ENCODE measurements at places on chromosomes 12 and 14. TPM values are rescaled to one million over a fixed set of nuclear protein-coding genes. Genes with fewer than 3 reads are reported as not detected.
A peak's percentile ranks its signal among the peaks of the same experiment; 100 is the strongest.

Gene PTPRQ
- polyA plus RNA-seq = 0.99 TPM

GRCh38 chr12:95730457-95730856 is 60.1 kb downstream of the NTN4 start:
- no peak for DNase-seq

DNA sequence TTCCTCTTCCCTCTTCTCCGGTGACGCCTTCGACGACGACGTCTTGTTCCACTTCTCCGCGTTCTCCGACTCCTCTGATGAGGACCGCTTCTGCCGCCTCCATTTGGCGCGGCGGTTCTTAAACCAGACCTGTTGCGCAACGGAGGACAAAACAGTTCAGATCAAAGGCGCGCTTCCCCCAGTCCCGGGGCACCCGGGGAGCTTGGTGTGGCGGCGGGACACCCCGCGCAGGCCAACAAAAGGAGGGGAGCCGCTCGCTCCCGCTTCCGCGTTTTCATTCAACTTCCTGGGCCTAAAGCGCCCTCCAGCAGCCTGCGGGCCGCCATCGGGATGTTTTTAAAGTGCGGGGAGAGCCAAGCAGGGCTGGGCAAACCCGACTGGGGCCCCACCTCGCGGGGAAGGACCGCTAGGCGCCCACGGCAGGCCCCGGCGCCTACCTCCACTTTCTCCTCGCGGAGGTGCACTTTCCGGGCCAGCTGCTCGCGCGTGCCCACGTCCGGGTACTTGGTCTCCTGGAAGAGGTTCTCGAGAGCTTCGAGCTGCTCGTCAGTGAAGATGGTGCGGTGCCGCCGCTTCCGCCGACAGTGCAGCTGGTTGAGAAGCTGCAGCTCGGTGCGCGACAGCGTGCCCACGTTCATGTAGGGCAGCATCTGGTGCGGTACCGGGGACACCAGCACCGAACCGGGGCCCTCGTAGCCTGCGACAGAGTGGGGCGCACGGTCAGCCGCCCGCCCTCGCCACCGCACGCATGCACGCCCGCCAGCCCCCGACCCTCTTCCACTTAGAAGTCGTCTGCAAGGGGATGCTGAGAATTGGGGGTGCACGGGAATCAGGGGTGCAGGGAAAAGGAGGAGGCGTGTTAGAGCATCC is 1.2 kb downstream of the GSC start:
- DNase-seq = no peak

DNA sequence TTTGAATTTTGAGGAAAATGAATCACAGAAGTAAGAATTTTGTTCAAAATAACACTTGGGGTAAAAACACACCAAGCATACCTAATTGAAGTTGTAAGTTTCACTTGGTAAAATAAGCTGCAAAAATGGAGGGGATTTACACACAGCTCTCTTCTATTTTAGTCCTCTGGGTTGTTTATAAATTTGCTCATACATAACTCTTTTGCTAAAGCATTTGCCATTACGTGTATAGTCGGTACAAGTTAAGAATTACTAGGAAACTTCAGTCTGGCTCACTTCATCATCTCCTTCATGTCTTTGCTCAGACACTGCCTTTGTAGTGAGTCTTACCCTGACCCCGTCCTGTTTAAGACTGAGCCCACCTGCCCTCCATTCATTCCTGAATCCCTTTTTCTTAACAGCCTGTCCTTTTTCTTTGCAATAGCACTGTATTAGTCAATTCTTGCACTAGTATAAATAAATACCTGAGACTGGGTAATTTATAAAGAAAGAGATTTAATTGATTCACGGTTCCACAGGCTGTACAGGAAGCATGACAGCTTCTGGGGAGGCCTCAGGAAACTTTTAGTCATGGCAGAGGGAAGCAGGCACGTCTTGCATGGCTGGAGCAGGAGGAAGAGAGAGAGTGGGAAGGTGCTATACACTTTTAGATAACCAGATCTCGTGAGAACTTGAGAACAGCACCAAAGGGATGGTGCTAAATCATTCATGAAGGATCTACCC is 451.1 kb downstream of the PCNX1 start:
- no peak for DNase-seq

DNA sequence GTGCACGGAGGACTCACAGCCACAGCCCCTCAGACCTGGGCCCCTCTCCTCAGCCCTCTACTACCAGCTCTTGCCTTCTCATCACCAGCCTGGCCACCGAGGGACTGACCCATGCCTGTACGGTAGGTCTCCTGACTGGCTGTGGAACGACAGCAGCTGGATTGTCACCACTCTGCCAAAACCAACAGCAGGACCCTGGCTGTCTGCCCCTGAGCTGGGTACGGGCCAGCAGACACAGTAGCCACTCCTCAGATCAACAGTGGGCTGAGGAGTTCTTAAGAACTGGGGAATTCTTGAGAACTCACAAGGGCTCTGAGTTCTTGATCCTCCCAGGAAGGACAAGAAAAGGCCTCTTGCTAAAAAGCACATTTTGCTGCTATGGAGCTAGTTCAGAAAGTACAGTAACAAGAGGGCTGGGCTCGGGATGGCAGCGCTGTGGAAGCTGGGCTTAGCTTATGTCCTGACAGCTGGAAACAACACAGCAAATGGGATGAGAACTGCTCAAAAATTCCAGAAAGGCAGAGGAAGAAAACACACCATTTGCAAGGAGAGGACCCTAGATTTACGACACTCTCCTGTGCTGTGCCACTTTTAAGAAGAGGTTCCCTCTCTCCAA is 176.4 kb downstream of the ANO2 start:
- DNase-seq = peak; percentile 31

Gene TNFAIP2
- polyA plus RNA-seq = 66.2 TPM

GRCh38 chr14:73888971-73889370 is 2.3 kb downstream of the ZNF410 start:
- DNase-seq = no peak

Gene A2M
- polyA plus RNA-seq = 239 TPM

GRCh38 chr12:1318327-1319031 is 275.9 kb downstream of the FBXL14 start:
- peak; percentile 72 for DNase-seq

GRCh38 chr12:26233631-26234030 is 38.3 kb downstream of the SSPN start:
- DNase-seq = peak; percentile 65

DNA sequence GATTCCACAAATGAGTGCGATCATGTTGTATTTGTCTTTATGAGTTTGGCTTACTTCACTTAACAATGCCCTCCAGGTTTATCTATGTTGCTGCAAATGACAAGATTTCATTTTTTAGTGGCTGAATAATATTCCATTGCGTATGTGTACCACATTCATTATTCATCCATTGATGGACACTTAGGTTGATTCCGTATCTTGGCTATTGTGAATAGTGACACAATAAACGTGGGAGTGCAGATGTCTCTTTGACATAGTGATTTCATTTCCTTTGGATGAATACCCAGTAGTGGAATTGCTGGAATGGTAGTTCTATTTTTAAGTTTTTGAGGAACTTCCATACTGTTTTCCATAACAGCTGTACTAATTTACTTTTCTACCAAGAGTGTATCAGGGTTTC is 23.5 kb downstream of the AKAP6 start:
- DNase-seq = no peak

Gene PPFIA2
- polyA plus RNA-seq = 2.8 TPM

- DNase-seq = no peak
Measured at GRCh38 chr14:68514608-68515194, 278.2 kb downstream of the ZFP36L1 start.

- no peak for DNase-seq
Measured at GRCh38 chr14:78282437-78282836, 112.3 kb downstream of the NRXN3 start.

- peak; percentile 72 for DNase-seq
Measured at GRCh38 chr12:14650789-14651188, 45.6 kb downstream of the GUCY2C start.

DNA sequence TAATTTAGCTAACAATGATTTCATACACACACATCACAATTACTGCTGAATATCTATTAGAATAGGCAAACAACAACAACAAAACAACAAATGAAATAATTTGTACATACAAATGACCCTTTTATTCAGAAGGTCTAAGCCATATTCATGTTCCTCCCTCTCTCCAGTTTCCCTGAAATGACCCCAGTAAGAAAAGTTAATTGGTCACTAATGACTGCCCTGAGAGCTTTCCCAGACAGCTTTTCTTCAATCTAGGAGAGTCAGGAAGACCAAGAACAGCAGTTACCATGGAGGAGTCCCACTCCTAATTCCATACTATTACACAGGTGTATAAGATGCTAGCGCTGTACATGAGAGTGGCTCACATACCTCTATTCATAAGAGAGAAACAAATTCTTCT is 121.2 kb upstream of the GRIP1 start:
- DNase-seq = no peak

- no peak for DNase-seq
Measured at GRCh38 chr12:50017641-50018040, 7.7 kb downstream of the RACGAP1 start.

Gene NKX2-1
- polyA plus RNA-seq = not detected

DNA sequence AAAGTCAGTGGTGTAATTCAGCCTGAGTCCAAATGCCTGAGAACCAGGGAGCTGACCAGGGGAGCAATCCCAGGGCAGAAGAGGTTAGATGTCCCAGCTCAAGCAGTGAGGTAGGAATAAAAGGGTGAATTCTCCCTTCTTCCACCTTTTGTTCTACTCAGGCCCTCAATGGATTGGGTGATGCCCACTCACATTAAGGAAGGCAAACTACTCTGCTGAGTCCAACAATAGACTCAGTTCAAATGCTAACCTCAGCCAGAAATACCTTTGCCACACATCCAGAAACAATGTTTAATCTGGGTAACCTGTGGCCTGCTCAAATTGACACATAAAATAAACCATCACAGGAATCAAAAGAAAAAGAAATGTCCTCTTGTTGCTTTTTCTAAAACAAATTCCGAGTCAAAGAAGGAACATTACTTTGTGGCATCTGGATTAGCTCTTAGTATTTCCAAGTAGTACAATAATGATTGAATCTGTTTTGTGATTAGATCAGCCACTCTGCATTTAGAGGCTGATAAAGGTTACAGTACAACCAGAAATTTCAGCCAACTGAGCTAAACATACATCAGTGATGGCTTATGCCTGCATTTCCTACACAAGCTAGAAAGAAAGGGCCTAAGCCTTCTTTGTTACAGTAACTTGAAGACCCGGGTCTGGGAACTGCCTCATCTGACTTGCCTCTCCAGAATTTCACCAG is 43.6 kb upstream of the TRIM9 start:
- DNase-seq = no peak

GRCh38 chr12:76346798-76347420 is 1.3 kb downstream of the BBS10 start:
- peak; percentile 59 for DNase-seq

GRCh38 chr12:124696693-124697476 is 129.5 kb upstream of the NCOR2 start:
- DNase-seq = no peak

Measured in muscle of arm (tissue), 14 donors.